Occipital lobe (tissue), 3 donors: ENCODE measurements at places on chromosomes 16 and 17.

GRCh38 chr16:51941412-51941811 is 605.5 kb downstream of the TOX3 start:
- DNase-seq, result no peak

DNA sequence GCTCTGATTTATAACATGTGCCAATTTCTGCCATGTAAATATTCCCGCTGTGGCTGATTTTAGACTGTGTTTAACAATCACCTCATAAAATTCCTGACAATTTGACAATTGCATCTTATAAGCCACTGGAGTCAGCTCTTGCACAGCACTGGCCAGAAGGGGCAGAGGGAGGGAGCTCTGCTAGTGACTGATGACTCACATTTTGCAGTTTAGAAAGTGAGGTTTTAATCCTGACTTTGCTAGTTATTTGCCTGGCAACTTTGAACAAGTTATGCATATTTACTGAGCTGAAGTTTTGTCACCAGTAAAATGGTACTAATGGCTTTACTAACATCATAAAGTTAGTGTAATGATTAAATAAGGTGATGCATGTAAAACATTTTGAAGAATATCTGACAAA is 452.3 kb downstream of the CNTNAP4 start:
- DNase-seq, result no peak

DNA sequence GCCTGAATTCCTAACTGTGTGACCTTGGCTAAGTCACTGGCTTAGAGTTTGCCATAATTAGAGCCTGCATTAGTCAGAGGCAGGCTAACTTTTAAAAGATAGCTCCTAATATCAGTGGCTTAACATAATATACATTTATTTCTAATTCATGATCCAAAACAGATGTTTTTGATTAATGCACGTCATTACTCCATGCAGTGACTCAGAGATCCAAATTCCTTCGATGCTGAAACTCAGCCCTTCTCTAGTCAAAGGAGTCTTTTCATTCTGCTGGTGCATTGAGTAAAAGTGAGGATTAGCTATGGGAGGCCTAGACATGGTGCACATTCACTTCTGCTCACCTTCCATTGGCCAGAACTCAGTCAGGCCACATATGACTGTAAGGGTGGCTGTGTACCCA is 49.8 kb downstream of the IRX3 start:
- DNase-seq, result no peak

GRCh38 chr16:17038415-17038814 is 432.3 kb downstream of the XYLT1 start:
- no peak for DNase-seq

GRCh38 chr17:76870377-76870714 is 2.1 kb downstream of the MGAT5B start:
- DNase-seq, result no peak
